ENCODE measurements at places on chromosomes 6 and 20.

DNA sequence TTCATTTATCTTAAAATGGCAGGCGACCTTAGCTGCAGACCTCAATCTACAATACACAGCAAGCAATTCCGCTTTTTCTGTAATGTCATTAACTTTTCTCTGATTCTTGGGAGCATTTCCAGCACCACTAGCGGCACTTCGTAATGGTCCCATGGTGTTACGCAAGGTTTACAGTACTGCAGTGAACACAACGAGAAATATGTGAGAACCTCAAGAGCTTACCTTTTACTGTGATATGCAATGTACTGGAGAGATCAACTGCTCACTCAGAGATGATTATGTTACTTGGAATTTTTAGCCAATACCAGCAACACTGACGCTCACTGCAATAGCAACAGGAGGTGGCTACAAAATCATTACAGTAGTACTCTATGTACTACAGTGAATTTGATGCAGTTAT lies 2.8 kb upstream of the CEP43 start:
- peak; percentile 25 for DNase-seq

- no peak for DNase-seq
Observed at GRCh38 chr6:49087369-49087768, 375.7 kb downstream of the MMUT start.

DNA sequence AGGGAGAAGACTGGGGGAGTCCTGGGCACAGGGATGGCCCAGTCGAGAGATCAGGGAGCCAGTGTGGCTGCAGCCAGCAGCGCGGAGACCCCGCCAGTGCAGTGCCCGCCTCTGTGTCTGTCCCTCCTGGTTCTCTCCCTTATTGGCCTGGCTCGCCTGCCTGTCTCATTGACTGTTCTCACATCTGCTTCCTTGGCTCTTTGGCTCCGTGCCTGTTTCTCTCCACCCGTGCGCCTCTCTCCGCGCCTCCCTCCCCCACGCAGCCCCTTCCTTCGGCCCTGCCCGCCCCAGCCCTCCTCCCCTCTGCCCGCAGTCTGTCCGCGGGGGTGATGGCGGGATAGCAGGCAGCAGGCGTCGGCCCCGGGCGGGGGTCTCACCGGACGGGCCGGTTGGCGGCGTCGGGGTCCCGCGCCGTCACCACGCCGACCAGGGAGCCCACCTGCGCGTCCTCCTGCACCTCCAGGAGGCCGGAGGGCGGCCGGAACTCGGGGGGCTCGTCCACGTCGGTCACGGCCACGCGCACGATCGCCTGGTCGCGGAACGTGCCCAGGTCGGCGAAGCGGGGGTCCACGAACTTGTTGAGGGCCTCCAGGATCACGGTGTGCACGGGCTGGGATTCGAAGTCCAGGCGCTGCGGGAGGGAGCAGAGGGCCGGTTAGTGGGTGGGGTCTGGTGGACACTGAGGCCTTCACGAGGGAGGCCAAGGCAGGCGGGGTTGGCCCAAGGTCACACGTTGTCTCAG lies 92.0 kb downstream of the CD40 start:
- DNase-seq: peak; percentile 59

DNA sequence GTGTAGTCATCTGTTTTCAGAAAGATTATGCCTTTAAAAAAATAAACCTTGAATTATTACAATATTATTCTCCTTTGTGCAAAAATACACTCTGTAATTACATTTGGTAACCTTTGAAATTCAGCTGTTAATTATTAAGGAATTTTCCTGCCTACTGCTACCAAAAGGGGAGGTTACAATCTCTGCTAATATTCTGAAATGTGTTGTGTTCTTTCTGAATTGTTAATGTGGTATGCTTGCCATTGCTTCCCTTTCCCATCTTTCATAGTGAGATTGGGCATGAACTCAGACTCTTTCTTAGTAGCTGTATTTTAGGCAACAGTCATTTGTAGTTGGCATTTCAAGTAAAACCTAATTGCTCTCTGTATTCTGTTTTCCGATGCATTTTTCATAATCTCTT lies 73.0 kb downstream of the PHF3 start:
- DNase-seq: no peak

- no peak for DNase-seq
Observed at GRCh38 chr6:165804331-165805066, 141.5 kb upstream of the PDE10A start.

GRCh38 chr6:55443238-55444134 lies 116.2 kb downstream of the GFRAL start:
- no peak for DNase-seq

DNA sequence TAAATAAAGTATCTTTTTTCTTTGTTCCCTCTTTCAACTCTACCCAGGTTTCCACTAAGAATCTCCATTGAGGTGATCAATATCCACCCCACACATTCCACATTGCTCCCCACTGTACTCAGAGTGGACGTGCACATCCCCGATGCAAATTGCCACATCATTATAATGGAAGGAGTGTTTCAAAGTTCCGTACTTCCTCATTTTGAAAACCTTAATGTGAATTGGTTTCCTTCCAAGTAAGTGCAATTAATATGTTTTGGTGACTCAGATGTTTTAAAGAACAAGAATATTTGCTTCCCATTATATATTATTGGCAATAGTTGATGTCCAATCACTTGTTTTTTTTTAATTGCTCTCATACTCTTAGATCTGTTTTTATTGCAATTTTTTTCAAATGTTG lies 463.6 kb downstream of the HACE1 start:
- DNase-seq: no peak

DNA sequence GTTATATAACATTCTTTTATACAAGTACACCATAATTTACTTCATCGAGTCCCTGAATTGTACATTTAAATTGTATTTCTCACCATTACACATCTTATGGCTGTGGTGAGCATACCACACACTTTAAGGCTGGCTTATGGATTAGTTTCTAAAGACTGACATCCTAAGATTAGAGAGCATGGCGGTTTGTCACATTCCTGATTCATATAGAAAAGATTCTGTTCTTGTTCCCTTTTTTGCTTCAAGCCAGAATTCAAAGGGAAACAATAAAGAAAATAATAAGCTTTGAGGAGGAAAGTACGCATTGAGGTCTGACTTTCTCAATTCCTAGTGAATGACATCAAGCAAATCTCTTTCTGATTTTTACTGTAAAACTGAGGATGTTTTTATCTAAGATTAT lies 2.5 kb downstream of the BTN1A1 start:
- DNase-seq: no peak

- no peak for DNase-seq
Observed at GRCh38 chr6:84743616-84744015, 20.8 kb downstream of the TBX18 start.
